ENCODE measurements at places on chromosomes 2 and 18. TPM values are rescaled to one million over a fixed set of nuclear protein-coding genes. Genes with fewer than 3 reads are reported as not detected.

- no peak for DNase-seq
Observed at GRCh38 chr2:233323851-233324250, 16.2 kb downstream of the SAG start.

DNA sequence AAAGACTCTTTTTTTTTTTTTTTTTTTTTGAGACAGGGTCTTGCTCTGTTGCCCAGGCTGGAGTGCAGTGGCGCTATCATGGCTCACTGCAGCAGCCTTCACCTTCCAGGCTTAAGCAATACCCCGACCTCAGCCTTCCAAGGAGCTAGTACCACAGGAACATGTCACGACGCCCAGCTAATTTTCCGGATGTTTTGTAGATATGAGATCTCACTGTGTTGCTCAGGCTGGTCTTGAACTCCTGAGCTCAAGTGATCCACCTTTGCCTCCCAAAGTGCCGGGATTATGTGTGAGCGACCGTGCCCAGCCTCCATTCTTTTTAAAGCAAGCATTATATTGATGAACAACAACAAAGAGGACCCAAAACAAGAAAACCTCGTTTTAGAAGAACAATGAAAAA lies 307.1 kb upstream of the ID2 start:
- DNase-seq: no peak

DNA sequence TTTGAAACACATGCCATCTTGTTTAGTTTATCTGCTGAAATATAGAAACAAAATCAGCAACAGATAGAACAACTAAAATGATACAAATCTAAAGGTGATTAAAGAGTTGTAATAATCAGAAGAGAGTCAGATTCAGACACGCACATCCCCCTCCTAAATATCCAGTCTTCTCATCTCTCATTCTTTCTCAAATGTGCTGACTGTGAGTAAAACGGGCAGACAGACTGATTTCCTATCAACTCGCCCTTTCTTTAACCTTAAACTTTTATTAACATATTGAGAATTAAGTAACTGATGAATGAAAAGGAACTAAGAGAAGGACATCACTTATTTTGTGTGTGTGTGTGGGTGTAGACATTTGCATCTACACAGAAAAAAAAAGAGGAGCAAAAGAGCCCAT lies 34.6 kb upstream of the SPP2 start:
- no peak for DNase-seq

- no peak for DNase-seq
Observed at GRCh38 chr18:1573732-1574131, 669.1 kb downstream of the ADCYAP1 start.

DNA sequence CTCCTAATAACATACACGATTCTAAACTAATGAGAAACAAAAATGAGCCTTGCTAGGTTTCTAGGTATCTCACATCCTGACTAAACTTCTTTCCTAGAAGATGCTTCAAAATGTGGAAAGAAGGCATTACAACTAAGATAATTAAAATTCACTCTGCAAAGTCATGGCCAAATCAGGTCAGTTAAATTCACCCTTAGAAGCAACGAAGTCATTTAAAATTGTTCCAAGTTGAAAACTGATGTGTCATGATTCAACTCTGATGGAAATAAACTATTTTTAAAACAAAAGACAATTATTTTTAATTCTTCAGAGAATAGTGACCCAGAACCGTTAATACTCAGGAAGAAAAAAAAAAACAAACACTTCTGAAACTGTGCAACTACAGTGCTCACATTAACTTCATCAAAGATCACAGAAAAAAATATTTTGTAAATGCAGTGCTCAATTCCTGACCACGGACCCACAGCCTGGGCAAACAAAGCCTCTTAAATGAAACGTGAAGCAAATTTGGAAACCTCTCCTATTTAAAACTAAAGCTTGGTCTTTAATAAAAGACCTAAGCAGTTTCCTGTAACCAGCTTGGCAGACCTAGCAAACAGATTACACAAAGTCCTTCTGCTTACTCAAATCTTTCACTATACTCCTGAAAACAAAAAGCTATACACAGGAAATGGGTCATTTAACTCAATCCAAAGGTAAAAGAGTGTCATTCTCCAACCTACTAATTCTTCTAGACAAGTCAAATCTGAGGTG lies 39.0 kb downstream of the CHN1 start:
- DNase-seq: no peak

DNA sequence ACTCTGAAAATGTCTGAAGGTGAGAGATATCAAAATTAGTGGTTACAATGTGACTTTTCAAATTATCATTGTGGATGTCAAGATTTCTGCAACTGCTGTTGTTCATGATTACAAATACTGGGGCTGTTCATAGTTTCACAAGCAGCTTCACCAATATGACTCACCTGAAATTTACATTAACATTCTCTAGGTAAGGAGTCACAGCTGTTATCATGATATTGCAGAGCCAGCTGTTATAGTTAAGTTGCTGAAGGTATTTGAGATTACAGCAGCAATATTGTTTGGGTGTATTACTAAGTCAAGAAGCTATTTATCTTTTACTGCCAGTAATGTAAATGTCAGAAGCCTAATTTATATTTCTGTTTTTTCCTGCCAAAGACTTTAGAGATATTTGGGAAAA lies 140.0 kb downstream of the MC4R start:
- no peak for DNase-seq

DNA sequence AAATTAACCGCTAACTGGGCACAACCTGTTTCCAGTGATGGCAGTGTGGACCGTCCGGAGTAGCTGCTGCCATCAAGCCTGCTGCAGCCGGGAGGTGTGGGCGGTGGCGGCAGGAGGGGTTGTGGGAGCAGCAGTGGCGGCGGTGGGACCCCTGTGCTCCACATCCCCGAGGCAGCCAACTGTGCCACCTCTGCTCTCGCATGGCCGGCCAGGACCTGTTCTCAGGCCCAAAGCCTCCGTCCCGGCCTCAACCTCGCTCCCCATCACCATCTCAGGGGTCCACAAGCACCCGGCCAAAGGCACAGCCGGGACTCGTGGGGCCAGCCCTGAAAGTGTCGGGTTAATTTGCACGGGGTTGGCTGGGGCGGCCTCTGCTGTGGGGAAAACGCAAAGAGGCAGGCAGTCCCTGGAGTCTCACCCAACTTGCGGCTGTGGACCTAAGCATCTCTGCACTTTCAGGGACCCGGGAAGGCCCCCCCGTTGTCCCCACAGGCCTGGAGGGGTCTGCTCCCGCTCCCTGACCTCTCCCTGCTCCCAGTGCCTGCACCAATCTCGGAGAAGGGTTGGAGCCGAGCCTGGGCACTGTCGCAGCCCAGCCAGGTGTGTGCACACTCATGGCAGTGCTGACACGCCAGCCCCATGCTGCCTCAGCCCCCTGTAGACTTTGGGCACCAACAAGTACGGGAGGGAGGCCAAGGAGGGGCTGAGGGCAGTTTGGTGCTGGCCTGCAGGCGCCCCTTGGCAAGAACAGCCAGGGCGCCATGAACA lies 44.4 kb upstream of the PEX13 start:
- no peak for DNase-seq

- DNase-seq: no peak
Observed at GRCh38 chr2:96890726-96891385, 21.0 kb upstream of the SEMA4C start.

DNA sequence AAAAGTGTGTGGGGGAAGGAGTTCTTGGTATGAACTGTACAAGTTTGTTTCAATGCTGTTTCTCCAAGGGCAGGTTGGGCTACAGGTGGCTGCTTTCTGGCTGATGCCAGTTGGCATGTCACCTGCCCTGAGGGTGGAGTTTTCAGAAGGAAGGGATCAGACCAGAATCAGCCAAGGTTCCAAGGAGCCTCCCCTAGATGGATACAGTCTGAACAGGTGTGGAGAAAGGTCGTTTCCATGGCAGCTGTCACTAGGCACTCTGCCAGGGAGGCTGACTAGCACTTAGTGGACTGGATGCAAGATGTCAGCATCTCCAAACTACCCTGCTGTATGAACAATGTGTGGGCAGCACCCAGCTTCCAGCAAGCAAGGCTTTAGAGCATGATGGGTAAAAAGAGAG lies 444.4 kb upstream of the HNRNPA3 start:
- DNase-seq: no peak

GRCh38 chr2:57908736-57909161 lies 137.9 kb upstream of the VRK2 start:
- no peak for DNase-seq

DNA sequence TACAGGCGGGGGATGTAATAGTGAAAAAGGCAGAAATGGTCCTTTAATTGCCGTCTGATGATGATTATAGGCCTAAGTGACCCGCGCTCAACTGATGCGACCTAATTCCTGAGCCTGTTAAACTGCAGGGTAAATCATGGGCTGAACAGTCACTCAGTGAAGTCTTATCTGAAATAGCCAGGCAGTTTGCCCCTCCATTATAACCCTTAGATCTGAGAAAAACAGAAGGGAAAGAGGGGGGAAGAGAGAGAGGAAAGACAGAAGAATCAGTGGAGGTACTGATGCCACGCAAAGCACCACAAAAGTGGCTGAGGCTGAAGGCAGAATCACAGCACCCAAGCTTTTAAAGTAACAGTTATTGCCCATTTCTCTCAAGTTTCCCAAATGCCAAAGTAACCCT lies 73.1 kb upstream of the DNMT3A start:
- DNase-seq: no peak

- no peak for DNase-seq
Observed at GRCh38 chr2:173760553-173760952, 204.6 kb downstream of the SP3 start.

- peak; percentile 29 for DNase-seq
Observed at GRCh38 chr18:3451989-3452749, 2.2 kb downstream of the TGIF1 start.

- no peak for DNase-seq
Observed at GRCh38 chr2:16621316-16621715, 44.3 kb downstream of the CYRIA start.

GRCh38 chr2:38553554-38553953 lies 49.2 kb downstream of the HNRNPLL start:
- no peak for DNase-seq

DNA sequence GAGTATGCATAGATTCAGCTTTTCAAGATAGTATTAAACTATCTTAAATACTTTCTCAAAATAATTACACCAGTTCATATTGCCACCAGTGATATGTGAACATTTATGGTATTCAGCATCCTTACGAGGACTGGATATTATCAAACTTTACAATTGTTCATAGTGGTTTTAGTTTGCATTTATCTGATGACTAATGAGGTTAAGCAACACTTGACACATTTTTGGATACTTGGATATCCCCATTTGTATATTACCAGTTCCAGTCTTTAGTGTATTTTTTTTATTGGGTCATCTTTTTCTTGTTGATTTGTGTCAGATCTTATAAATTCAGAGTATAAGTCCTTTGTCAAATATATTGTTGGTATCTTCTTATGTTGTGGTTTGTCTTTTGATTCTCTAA lies 128.4 kb downstream of the ASXL3 start:
- no peak for DNase-seq

- DNase-seq: no peak
Observed at GRCh38 chr2:205540036-205540435, 142.3 kb upstream of the NRP2 start.

GRCh38 chr2:99729104-99730025 lies 239.5 kb upstream of the REV1 start:
- no peak for DNase-seq

DNA sequence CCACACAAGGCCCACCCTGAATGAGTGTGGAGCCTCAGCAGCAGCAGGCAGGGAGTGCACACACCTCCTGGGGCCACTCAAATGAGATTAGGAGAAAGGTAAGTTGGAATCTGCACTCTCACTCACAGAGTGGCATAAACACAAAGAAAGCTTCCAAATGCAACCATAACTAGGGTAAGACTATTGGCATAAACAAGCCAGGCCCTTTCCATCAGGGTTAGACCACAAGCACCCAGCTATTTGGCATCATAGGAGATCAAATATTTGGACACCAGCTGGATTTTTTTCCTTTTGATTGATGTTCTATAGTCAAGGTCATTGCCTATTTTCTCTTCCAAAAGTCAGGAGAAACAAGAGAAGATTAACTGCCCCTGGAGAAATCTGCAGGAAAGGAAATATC lies 471.5 kb downstream of the TXNL1 start:
- no peak for DNase-seq

GRCh38 chr18:32742579-32742978 lies 30.2 kb downstream of the KLHL14 start:
- no peak for DNase-seq

GRCh38 chr18:58844871-58845270 lies 19.8 kb upstream of the ZNF532 start:
- DNase-seq: no peak

- no peak for DNase-seq
Observed at GRCh38 chr2:196181484-196181883, 10.1 kb upstream of the STK17B start.

- peak; percentile 57 for DNase-seq
Observed at GRCh38 chr2:216692636-216693413, 2.5 kb downstream of the IGFBP5 start.

The LINC00305 gene
- total RNA-seq: not detected

The C2orf42 gene
- total RNA-seq: 18.5 TPM

The ANKRD23 gene
- total RNA-seq: 4.6 TPM

The IL1RN gene
- total RNA-seq: 1.2 TPM

The ASXL3 gene
- not detected for total RNA-seq

The ASPRV1 gene
- 0.54 TPM for total RNA-seq

The INO80B gene
- total RNA-seq: 55.8 TPM

The PPM1B gene
- total RNA-seq: 32.2 TPM

The CENPA gene
- 0.82 TPM for total RNA-seq

The PIAS2 gene
- total RNA-seq: 22.6 TPM

The FAM124B gene
- total RNA-seq: not detected

The STARD6 gene
- total RNA-seq: not detected

The GALNT14 gene
- 0.33 TPM for total RNA-seq

The COQ10B gene
- total RNA-seq: 32.7 TPM

The AFG3L2 gene
- total RNA-seq: 88.3 TPM

The GRB14 gene
- total RNA-seq: not detected

The DSC3 gene
- not detected for total RNA-seq

The CPSF3 gene
- total RNA-seq: 61.8 TPM

The TCF23 gene
- not detected for total RNA-seq

All from activated T-cell treated with anti-CD3 and anti-CD28 coated beads, Interleukin-2, amount 50 U/mL, for 4 hours (primary cell).